IPS DF 19.7 (cell line): ENCODE measurements at places on chromosomes 6 and 20.
A peak's percentile ranks its signal among the peaks of the same experiment; 100 is the strongest.

DNA sequence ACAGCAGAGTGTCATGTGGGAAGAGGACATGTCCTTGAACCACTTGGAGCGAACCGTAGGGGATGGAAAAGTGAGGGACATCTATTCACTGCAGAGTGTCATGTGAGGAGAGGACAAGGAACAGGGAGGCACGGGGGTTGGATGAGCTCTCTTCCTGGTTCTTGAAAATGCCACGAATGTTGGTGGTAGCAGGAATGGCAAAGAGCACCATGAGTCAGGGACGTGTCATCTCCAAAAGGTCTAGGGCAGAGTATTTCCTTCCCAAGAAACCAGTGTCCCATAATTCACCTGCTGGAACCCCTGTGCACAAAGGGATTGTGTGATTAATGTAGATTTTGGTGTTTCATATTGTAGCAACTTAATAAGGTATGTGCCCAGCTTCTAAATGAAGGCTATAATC, 136.8 kb downstream of the BFSP1 start:
- DNase-seq, result no peak

DNA sequence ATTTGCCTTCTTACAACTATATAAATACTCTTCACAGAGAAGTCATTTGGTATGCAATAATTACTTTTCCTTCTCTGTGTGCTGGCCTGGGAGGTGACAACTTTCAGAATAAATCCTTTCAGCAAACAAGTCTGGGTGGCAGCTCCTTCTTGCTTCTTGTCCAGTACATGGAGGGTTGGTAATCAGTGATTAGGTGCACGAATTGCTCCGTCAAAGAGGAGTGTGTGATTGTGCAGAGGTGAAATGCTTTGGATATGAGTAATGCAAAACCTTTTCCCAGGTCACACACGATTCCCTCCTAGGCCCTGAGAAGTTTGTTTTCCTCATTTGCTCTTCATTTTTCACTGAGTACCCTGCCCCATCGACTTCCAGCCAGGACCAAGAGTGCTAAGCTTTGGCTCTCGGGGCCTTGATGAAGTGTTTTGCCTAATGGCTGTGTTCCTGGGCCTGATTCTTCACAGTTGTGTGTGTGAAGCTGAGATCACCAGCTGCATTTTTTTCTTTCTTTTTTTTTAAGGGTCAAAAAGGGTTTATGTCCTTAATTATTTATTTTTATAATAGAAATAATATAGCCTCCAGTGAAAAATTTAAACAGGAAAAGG, 216.5 kb downstream of the ZMYND8 start:
- DNase-seq, result no peak

GRCh38 chr6:161649841-161650240, 376.0 kb upstream of the AGPAT4 start:
- DNase-seq, result no peak

- DNase-seq, result no peak
Observed at GRCh38 chr6:88705601-88706000, 257.8 kb downstream of the RNGTT start.

GRCh38 chr6:106055489-106055888, 30.6 kb upstream of the PRDM1 start:
- DNase-seq, result no peak

DNA sequence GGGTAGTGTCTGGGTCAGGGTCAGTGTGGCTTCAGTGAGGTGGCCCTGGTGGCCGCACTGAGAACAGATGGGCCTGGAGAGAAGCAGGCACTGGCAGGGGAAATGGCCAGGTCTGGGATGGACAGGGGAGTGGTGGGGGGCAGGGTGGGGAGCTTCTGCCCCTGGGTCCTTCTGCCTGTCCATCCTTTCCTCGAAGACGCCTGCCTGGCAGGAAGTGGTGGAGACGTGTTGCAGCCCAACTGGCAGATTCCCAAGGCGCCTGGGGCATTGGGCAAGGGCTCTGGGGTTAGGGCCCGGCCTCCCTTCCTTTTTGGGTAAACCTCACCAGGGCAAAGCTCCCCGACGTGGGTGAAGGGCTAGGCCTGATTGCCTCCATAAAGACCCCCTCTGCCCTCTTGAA, 10.4 kb downstream of the SRC start:
- no peak for DNase-seq

DNA sequence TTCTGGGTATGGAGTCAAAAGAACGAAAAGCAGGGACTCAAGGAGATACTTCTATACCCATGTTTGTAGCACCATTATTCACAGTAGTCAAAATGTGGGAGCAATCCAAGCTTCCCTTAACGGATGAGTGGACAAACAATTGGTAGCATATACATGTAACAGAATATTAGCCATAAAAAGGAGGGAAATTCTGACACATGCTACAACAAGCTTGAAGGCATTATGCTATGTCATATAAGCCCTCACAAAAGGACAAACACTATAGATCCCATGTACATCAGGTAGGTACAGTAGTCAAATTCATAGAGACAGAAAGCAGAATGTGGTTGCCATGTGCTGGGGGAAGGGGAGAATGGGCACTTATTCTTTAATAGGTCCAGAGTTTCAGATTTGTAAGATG, 37.6 kb downstream of the CDK19 start:
- DNase-seq, result no peak

- peak; percentile 54 for DNase-seq
Observed at GRCh38 chr6:52189974-52190373, 3.8 kb downstream of the IL17A start.

DNA sequence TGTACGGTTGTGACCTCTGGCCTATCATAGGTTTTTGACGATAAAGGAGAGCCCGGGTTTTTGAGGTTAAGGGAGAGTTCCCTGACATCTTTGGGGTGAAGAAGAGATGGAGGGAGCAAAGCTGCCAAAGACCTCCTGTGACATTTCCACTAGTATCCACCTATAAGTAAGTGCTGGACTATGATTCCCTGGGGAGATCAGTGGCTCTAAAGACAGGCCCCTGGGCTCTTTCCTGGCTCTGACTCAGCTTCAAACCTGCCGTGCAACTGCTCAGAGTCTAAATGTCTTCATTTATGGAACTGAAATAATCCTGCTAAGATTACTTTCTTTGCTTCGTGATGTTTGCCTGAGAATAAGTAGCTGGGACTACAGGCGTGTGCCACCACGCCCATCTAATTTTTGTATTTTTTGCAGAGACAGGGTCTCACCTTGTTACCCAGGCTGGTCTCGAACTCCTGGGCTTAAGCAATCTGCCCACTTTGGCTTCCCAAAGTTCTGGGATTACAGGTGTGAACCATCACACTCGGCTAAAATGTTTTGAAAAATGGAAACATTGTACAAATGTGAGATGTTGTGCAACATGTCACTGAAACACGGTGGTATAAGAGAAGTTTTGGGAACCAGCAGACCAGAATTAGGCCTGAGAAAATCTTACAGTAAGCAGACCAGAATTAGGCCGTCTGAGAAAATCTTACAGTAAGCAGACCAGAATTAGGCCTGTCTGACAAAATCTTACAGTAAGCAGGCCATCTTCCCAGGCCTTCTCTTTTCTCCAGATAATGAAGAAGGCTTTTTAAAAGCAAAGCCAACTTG, 1.1 kb upstream of the PAQR8 start:
- DNase-seq, result no peak

DNA sequence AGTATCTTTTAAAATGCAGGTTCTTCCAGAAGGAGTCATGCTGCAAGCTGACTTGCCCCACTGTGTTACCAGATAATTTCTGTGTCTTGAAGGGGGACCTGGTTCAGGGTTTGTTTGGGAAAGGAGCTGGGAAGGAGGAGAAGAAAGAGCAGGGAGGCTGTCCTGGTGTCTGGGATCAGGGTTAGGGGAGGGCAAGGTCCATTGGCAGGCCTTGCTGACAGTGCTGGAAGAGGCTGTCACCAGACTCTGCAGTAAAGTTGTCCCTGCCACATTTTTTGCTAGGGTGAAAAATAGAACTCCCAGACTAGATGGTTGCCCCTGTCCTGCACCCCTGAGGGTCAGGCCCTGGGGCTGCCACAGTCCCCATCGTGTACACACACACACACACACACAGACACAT, 14.9 kb downstream of the GLP1R start:
- DNase-seq, result no peak

- DNase-seq, result no peak
Observed at GRCh38 chr6:72674842-72675241, 53.0 kb downstream of the KCNQ5 start.

DNA sequence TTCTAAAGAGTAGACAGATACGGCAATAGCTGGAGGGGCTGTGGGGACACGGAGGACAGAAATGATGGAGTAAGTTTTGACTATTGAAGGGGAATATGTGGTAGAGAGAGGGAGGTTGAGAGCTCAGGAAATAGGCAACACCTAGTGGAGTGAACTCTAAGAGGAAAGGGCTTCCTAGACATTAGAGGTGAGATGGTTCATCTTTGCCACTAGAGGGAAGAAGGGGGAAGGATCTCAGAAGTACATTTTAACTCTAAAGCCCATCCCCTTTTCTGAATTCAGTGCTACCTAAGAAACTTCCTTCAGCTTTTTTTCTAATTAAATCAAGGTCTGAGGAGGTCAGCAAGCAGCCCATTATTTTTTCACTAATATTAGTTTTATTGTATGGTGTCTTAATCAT, 689.4 kb upstream of the MAP3K7 start:
- no peak for DNase-seq

GRCh38 chr20:45173522-45173921, 1.2 kb upstream of the PI3 start:
- no peak for DNase-seq

DNA sequence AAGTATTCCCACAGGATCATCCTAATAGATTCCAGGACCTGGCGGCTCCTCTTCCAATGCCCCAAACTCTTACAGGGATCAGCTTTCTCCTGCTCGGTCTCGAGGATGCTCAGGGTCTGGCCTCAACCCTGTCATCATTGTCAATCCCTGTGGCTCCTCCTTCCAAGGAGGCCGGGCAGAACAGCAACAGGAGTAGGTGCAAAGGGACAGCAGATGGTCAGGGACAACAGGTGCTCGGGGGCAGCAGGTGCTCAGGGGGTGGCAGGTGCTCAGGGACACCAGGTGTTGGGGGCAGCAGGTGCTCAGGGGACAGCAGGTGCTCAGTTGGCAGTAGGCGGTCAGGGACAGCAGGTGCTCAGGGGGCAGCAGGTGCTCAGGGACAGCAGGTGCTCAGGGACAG, 84.8 kb downstream of the TTLL2 start:
- DNase-seq, result no peak

GRCh38 chr6:116059713-116060571, 749 bp downstream of the FRK start:
- no peak for DNase-seq

GRCh38 chr6:110296241-110297025, 61.7 kb downstream of the METTL24 start:
- no peak for DNase-seq

DNA sequence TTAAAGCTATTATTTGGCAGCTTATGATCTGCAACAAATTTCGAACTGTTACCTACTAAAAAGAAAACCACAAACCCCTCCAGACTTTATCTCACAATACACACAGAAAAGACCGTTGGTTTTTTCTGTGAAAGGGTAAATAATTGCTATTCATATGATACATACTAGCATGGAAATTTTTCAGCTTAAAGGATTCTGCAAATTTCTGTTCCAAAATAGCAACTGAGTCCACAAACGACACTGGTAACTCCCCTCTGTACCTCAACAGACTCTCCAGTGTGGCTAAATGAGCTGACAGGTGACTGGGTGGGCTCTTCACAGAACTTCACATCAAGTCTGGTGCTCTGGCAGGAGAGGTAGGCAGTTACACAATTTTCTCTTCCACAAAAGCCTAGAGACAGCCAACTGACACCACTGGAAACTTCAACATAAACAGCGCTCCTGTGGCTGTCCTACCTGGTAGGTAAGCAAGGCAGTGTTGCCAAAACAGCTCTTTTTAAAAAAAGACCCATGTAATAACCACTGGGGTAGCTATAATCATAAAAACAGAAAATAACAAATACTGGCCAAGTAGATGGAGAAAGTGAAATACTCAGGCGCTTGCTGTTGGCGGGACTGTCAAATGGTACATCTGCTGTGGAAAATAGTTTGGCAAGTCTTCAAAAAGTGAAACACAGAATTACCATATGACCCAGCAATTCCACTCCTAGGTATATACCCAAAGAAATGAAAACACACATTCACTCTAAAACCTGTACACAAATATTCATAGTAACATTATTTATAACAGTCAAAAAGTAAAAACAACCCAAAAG, 37.8 kb downstream of the ELOVL5 start:
- DNase-seq, result no peak

- no peak for DNase-seq
Observed at GRCh38 chr20:20859510-20859909, 147.1 kb upstream of the RALGAPA2 start.

- DNase-seq, result no peak
Observed at GRCh38 chr6:20038410-20039204, 173.7 kb downstream of the MBOAT1 start.
